NCI-H187 treated with DMSO at 0.1 percent for 48 hours (cell line): ENCODE measurements at places on chromosomes 2 and 18.

DNA sequence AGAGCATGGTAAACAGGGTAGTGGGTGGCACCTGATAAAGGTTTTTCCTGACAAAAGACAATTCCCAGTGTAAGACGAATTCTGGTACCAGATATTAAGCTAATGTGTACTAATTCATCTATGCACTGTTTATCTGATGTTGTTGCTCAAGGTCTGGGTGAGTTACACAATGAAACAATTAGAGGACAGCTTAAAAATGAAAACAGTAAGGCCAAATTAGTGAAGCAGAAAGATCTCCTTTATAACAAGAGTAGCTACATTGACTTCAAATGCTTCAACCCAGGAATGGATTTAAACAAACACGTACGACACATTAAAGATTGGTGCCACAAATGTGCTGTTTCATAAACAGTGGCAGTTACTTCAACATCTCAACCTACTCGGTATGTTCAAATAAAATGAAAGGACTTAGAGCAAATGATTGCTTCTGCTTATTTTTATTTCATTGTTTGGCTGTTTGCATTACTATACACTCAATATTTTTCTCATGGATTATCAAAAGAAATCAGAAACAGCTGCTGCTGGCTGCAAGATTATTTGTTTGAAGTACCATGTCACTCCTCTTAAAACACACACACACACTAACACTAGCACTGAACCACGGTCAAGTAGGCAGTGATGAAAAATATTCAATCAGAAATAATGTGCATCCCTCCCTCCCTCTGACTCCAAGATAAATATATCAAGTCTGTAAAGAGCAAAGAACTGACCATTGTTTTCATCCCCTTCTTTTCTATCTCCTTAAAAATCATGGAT is 94.4 kb upstream of the RND3 start:
- DNase-seq, result no peak

DNA sequence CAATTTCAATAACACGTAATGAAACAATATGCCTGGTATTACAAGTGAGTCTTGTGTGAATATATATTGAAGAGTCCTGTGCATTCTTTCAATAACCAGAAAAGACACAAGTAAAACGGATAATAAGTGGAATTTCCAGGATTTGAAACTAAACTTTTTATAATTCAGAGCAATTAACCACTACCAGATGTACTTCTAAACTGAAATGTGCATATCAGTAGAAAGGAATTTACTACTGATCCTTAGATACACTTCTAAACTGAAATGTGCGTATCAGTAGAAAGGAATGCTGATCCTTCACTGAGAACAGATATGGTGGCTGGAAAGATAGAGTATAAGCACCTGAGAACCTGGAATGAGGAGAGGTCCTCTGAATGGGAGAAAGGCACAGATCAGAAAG is 470.9 kb upstream of the SPHKAP start:
- no peak for DNase-seq

GRCh38 chr2:170930131-170930990 is 1.3 kb downstream of the GORASP2 start:
- no peak for DNase-seq

- no peak for DNase-seq
Measured at GRCh38 chr2:42321452-42322064, 39.5 kb downstream of the COX7A2L start.

DNA sequence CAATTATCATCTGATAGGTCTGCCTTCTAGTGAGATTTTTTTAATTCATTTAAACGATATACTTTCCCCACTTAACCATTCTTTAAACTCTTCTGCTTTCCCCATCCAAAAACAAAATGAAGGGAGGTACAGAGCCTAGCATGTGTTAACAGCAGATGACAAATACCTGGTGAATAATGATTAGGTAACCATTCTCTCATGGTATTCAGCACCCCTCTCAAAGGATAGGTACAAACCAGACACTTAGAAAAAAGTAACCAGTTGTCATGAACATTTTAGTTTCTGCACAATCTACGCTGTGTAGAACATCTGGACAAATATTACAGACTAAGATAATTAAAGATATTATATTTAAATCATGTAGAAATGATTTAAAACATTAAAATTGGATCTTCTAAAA is 56.3 kb downstream of the DNAH7 start:
- no peak for DNase-seq

GRCh38 chr2:179946810-179947615 is 60.1 kb downstream of the CWC22 start:
- no peak for DNase-seq

GRCh38 chr2:233174137-233174536 is 77.3 kb upstream of the ATG16L1 start:
- DNase-seq, result no peak

DNA sequence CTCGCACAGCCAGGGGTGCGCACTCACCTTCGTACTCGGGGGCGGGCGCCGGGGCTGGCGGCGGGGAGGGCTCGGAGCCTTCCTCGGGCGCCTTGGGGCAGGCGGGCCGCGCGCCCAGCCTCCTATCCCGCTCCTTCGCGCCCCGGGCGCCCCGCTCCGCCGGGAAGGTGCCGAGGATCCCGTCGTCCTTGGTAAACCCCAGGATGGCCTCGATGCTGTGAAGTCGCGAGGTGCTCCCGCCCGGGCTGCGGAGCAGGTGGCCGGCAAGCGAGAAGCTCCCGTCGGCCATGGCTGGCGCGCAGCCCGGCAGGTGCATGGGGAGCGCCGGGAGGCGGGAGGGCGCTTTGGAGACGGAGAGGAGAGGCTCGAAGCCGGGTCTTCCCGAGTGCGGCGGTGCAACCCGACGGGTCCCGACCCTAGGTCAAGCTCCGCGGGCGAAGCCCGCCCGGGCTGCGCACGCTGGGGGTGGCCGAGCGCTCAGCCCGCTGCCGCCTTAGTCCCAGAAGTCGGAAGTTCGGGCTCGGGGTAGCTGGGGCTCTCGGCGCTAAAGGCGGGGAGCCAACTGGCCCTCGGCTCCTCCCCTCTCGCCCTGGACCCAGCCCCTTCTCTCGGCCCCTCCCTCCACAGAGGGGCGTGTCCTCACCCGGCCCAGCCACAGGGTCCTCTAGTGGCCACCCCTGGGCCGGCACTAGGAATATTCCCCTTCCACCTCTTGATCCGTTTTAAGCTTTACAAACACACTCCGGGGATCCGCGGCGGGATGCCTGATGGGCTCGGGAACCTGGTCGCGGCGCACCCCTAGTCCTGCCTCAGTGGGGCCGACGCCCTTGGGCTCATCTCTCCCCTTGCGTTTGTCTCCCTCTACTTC is at the start of gene RAX:
TSS of gene RAX (minus strand) at position 564 of the 868 bp plus-strand sequence. CDS start at position 316, 248 bp downstream.
- no peak for DNase-seq

DNA sequence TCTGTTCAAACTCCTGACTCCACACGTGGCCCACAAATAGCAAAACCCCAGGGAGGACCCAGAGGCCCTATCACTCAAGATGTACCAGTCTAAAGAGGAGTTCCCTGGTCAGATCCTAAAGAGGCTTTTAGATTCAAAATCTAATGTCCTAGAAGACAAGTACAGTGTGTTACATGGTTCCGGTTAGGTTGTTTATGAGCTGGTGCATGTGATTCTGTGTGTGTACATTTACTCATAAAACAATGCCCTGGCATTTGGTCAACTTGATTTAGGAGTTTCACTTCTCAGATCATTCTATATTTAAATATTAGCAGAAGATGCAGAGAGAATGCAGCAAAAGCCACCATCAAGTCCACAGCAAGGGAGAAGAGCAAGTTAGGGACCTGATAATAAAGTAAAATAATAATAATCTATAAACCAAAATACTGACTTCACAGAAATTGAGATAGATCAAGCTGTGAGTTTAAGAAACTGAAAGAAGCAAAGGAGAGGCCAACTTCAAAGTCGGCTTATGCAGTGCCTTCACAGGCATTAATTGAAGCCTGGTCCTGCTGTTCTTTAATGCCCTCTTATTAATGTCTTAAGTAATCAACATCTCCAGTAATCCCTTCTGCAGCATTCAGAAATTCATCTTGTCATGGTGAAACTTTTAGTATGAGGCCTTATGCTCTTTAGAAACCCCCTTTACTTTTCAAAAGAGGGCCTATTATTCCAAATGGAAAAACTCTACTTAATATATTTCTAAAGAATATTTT is 4.2 kb upstream of the AP1S3 start:
- DNase-seq, result no peak

DNA sequence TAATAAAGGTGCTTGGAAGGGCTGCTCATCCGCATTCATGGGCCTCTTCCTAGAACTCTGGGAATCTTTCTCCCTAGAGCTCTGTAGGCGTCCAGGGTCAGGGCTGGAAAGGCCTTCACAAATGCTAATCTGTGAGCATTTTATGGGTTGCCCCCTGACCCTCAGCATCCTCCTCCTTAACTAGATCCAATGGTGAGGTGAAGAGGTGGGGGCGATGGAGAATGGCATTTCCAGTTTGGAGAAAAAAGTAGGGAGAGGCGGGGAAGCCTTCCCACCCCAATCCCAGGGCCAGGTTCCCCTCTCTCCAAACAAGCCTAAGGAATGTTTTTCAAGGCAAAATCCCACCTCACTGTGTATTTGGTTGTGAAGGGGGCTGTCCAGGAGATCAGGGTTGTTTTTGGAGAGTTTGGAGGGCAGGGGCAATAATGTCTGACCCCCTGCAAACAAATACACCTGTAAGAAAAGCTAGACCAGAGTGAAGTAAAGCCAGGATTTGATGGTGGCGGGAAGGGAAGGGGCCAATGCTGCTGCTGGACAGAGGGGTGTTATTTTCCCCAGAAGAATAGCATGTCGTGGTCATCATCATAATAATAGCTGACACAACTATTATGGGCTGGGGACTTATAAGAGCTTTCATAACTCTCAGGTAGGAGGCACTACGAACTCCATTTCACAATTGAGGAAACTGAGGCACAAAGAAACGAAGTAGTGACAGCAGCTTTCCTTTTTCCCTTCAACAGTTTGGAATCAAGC is 1.4 kb upstream of the MYCN start:
- DNase-seq, result no peak

DNA sequence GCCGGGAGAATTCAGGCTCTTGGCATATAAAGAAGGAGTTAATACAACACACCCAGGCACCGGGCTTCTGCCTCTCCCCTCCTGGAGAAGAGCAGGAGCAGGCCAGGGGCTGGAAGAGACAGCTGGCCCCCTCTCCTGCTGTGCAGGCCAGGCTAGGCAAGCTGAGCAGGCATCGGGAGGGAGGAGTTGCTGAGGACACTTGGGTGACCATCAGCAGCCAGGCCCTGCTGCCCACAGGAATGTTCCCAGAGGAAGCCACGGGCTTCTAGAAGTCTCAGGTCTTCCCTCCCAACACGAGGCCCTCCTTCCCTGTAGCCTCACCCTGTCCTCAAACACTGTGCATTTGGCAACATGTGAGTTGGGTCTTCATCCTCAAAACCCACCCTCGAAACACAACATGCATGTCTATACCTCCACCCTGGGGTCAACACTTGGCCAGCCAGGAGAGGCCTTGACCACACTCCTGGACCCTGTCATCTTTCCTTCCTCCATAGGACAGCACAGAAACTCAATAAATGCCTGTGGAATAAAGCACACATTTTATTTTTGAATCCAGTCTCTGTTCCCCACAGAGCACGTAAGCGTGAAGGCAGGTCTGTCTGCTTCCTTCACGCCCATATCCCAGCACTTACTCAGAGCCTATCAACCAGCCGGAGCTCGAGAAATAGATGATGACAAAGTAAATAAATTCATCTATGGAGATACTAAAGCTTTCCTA is 433.8 kb upstream of the ID2 start:
- no peak for DNase-seq

GRCh38 chr2:54572262-54572635 is 116.1 kb downstream of the SPTBN1 start:
- no peak for DNase-seq

- DNase-seq, result no peak
Measured at GRCh38 chr2:241689306-241689705, 2.7 kb upstream of the DTYMK start.

DNA sequence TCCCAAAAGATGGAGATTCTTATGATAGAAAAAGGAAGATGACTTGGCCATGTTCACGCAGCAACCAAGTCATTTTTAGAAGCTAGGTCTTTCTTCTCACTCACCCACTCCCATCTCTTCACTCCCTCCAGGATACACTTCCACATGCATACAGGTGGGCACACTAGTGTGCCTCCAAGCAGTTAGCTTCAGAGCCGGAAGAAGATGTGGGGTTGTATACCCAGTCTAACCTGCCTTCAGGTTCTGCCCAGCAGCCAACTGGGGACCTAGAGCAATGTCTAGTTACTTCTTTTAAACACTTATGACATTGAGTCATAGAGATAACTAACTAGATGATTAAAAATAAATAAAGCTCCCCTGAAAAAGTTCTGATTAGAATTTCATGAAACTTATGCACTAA is 21.8 kb upstream of the TANK start:
- no peak for DNase-seq

DNA sequence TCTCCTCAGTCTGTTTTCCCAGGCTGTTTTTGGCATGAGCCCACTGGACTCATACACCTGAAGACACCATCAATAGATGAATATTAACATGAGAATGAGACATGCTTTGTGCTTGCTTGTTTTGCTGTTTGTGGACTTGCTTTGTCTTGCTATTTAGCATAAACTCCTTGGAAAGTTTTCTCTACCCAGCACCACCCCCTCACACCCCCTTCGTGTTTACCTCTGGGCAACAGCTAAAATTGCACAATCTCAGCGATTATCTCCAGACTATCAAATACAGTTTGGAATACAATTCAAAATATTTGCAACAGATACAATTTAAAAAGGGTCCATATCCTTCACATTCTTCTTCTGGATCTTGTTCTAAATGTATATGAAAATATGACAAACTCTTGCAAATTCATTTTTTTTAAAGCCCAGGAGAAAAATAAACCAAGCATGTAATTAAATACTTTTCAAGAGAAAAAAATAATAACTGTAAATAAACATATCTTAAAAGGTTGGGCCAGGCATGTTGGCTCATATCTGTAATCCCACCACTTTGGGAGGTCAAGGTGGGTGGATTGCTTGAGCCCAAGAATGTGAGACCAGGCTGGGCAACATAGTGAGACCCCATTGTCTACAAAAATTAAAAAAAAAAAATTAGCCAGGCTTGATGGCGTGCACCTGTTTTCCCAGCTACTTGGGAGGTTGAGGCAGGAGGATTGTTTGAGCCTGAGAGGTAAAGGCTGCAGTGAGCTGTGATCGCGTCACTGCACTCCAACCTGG is 32.3 kb upstream of the PMAIP1 start:
- no peak for DNase-seq

DNA sequence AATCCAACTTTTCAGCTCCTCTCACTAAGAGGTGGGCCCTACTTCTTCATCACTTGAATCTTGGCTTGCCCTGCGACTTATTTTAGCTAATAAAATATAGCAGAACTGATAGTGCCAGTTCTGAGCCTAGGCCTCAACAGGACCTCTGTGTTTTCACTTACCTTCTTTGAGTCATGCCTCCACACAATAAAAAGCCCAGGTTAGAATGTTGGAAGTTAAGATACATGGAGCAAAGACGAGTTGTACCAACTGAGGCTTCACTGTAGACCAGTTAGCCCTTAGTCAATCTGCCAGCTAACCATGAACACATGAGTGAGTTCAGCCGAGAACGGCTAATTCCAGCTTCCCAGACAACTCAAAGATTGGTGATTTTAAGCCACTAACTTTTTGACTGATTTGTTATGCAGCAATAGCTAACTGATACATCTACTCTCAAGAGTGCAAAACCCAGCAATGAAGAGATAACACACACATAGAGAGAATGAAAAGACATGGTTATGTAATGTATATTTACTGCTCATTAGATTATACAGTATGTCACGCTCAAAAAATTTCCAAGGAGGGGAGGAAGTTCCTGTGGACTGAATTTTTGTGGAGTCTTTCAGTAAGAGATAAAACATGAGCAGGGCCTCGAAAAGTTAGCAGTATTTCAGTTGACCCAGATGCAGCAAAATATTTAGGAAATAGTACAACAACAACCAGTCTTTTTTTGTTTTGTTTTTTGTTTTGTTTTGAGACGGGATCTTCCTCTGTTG is 181.1 kb downstream of the MYCN start:
- DNase-seq, result no peak

- no peak for DNase-seq
Measured at GRCh38 chr2:31231571-31232302, 2.2 kb upstream of the EHD3 start.
